ENCODE measurements at places on chromosomes 12 and 14.

GRCh38 chr12:120267736-120268135, 2.2 kb upstream of the PXN start:
- no peak for DNase-seq

GRCh38 chr14:71363946-71364925, 457.0 kb downstream of the PCNX1 start:
- no peak for DNase-seq

DNA sequence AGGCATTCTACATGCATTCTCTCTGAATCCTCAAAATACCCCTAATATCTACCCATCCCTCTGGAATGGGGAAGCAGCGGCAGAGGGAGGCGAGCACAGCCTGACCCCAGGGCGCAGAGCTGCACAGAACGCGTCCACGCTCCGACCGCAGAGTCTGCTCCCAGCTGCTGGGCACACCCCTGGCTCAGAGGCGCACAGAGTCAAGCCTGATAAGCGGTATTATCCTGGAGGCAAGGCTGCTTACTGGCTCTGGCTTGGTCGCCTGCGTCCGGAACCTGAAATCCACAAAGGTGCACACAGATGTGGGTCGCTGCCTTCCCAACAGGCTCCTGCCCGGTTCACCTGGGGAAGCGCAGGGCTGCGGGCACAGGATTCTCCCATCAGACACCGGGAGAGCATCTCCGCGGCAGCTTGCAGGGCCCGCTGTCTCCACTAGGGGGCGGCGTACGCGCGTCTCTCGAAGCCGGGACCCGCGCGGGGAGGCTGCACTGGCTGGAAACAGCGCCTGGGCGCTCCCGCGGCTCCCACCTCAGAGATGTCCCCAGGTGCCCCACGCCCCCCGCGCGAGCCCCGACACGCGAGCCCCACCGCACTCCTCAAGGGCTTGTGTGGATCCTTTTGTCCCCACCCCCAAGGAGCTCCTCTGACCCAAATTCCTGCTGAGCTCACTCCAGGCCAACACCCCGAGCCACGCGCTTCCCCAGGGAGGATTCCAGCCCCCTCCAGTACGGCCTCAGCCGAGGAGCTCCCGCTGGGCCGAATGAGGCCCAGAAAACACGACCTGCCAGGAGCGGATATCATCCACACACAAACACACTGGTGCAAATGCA, 120.1 kb upstream of the FZD10 start:
- DNase-seq = no peak

GRCh38 chr14:28764257-28765160, 2.1 kb upstream of the FOXG1 start:
- no peak for DNase-seq

GRCh38 chr12:76374386-76375020, 26.3 kb upstream of the BBS10 start:
- DNase-seq = no peak

- peak; percentile 36 for DNase-seq
Observed at GRCh38 chr12:67698672-67699581, 50.4 kb downstream of the DYRK2 start.

DNA sequence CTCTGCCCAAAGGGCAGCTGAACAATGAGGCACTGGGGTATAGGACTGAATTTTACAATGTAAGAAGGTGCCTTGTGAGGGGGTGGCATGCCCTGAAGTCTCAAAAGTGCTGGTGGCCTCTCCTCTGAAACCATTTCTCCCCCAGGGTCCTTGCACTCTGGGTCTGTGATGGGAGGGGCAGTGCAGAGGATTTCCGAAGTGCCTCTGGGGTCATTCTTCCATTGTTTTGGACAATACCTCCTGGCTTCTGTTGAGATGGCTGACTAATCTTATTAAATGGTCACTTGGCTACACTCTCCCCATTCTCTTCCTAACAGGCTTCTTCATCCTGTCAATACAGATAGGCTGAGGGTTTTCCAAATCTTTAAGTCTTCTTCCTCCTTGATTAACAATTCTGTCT, 59.3 kb downstream of the UNC79 start:
- DNase-seq = no peak

DNA sequence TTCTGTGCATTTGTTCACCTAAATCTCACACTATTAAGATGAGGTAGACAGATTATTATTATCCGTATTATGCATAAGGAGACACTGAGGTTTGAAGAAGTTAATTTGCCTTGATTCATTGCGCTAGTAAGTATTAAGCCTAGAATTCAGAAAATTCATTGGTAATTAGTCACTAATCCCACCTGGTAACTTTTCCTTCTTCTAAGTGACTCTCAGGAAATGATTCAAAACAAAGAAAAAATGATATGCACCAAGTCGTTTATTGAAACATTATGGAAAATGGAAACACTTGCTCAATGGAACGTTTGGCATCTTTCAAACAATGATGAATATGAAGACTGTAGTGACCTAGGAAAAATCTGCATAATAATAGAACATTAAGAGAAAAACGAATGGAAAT, 15.2 kb downstream of the RFX4 start:
- DNase-seq = no peak

DNA sequence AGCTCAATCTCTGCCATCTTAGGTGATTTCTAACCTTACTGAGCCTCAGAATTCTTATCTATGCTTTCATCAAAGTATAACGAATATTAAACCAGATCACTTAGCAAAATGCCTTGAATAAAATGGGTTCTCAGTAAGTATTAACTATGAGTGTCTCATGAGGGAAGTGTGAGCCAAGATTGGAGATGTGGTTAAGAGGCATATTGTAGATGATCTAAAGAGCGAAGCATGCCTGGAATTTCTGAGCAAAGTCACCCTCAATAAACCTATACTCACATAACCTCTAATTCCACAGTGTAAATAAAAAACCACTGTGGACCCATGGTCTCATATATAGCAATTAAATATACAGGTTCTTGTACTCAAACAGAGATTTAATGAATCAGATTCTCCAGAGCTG, 193.1 kb upstream of the FSCB start:
- no peak for DNase-seq

DNA sequence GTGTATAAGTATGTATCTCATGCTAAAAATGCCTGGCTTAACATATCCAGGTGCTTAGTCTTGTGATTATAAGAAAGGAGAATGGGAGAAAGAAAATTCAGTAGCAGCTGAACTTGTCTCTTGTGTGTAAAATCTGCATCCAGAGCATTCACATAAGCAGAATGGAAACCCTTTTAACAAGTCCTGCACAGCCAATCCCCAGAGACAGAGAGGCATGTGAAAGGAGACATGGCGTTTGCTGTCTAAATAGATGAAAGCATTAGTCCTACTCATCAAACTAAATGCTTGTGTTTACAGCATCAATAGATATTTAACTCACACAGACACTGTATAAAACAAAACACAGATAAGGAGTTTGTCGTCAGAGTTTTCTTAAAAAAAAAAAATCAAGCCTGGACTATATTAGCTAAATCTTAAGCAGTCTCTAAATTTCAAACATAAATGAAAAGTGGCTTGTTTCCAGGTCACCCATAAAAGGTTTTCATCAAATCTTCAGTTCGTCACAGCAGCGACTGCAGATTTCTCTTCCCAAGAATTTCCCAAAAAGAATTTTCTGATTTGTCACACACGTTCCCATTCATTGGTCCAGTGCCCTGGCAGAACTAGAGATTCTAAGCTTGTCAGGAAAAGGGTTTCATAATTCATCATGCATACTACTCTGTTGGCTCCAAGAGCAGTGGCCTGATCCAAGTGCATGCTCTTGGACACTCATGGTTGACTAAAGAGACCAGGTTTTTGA, 249.2 kb downstream of the BTG1 start:
- no peak for DNase-seq

DNA sequence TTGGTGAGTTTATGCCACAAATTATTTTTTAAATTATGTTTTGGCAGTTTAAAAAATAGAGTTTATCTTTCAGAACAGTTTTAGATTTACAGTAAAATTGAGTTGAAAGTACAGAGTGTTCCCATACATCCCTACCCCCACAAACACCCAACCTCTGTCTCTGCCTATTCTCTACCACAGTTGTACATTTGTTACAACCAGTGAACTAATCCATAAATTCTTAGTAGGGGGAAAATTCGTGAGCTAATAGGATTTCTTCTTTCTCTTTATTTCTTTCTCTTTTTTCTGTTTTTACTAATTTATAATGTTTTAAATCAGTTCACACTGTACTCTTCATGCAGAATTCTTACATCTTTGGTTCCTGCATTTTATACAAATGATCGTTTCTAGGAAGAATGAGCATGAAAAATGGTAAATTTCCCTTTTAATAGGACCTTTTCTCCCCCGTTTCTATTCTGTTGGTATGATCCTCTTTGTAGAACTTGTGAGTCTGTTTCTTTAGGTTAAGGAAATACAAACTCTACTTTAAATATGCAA, 56.7 kb downstream of the MIPOL1 start:
- no peak for DNase-seq

GRCh38 chr12:56679883-56680575, 8.1 kb downstream of the PTGES3 start:
- no peak for DNase-seq

DNA sequence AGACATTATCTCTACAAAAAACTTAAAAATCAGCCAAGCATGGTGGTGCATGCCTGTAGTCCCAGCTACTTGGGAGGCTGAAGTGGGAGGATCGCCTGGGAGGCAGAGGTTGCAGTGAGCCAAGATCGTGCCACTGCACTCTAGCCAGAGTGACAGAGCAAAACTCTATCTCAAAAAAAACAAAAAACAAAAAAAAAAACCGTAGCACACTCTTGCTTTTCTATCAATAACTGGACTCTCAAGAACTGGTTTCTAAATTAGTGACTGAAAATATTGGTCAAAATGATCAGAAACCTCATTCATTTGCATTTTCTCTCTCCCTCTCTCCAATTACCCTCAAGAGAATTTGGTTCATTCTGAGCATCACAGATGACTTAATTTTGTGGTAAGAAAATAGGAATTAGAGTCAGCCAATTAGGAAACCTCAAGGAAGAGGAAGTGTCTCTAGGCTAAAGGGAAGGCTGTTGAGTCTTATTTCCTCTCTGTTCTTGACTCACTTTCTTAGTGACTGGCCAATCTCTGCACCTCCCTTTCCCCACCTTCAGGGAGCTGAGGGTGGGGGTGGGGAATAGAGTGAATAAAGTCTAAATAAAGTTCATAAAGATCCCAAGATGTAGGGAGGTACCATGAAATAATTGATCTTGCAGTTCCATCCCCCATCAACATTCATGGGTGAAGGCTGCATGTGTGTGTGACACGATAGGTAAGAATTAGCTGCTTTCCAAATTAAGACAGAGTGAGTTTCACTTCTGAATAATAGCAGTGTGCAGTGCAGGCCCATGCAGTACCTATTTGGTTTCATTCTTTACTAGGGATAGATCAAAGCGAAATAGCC, 6.8 kb upstream of the PSMA6 start:
- DNase-seq = no peak

DNA sequence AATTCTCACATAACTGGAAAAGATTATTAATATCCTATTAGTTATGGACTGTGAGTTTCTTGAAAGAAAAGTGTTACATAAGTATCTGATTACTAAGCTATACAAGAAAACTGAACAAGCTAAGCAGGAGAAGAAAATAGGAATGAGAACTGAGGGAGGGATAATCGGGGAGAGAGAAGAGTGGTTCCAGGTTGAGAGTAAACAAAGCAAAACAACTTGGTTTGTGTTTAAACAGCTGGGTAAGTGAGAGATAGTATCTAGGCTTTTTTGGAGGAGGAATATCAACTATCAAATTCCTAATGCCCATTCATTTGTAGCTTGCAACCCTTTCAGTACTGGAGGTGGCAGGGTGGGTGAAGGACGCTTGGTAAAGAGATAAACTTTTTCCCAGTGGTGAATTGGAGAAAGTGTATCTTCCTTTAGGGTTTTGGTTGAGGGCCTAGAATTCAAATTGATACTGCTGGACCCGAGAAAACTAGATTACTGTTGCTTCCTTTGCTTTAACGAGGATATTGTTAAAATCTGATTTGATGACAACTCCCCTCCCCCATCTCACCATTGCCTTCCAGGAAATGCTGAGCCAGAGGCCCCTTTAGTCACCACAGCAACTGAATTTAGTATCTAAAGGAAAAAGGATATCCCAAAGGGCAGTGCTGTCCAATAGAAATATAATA, 2.0 kb upstream of the SLC2A3 start:
- no peak for DNase-seq

DNA sequence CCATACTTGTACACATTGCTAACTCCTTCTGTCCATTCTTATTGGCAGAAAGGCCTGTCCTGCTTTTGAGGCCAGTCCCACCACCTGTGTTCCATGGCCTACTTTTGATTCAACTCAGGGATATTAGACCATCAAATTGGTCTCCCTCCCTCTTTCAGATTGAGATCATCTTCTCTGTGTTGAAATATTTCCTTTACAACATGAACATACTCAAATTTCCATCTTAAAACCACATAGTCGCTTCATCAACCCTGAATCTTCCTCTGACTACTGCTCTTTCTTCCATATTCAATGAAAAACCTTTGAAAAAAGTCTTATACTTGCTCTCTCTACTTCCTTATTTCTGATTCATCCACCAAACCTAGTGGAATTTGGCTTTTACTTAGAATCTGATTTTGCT, 34.9 kb downstream of the TRMT5 start:
- DNase-seq = no peak

- no peak for DNase-seq
Observed at GRCh38 chr12:68119250-68119649, 40.3 kb downstream of the IFNG start.

DNA sequence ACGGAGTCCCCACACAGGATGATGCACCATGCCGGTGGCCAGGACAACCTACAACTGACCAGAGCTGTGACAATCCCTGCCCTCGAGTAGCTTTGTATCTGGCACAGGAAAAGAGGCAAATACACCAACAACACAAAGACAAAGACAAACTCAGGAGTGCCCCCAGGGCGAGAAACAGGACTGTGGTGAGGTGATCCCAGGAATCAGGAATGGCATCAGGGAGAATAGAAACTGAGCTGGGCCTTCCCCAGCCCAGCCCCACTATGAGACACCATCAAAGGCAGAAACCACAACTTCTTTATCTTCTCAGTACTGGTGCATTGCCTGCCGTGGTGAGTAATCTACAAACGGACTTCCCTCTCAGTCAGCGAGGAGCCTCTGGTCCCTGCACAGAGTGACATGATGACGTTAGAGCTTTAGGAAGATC, 157.7 kb downstream of the TTC7B start:
- no peak for DNase-seq

GRCh38 chr12:94504386-94504785, 44.7 kb upstream of the CEP83 start:
- no peak for DNase-seq

GRCh38 chr12:50538182-50538581, 33.4 kb downstream of the DIP2B start:
- no peak for DNase-seq

- no peak for DNase-seq
Observed at GRCh38 chr12:95105540-95105939, 32.1 kb upstream of the NR2C1 start.

DNA sequence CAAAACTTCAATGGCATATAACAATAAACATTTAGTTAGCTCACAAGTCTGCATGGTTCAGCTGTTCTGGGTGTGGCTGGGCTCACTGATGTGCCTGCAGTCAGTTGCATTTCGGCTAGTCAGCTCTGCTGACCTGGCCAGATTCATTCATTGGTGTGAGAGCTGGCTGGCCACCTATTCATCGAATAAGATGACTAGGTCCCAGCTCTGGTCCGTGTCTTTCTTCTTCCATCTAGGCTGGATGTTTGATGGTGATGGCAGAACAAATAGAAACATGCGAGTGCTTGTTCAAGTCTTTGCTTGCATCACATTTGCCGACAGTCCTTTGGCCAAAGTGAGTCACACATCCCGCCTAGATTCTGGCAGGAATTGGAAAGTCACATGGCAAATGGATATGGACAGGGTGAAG, 203.3 kb upstream of the CRY1 start:
- no peak for DNase-seq

GRCh38 chr12:95942101-95942523, 302 bp downstream of the CCDC38 start:
- DNase-seq = no peak

- no peak for DNase-seq
Observed at GRCh38 chr14:32669391-32669790, 269.3 kb upstream of the NPAS3 start.
